Activated naive CD8-positive, alpha-beta T cell treated with anti-CD3 and anti-CD28 coated beads for 36 hours (primary cell): ENCODE measurements at places on chromosomes 2 and 18. TPM values are rescaled to one million over a fixed set of nuclear protein-coding genes. Genes with fewer than 3 reads are reported as not detected.

XIRP2 gene
- total RNA-seq = not detected

NT5C1B gene
- not detected for total RNA-seq

CRYBA2 gene
- not detected for total RNA-seq

NFE2L2 gene
- 68.3 TPM for total RNA-seq

TRIM54 gene
- total RNA-seq = 0.33 TPM

PRKCE gene
- total RNA-seq = 8.0 TPM

IGFBP2 gene
- 38.2 TPM for total RNA-seq

ABHD1 gene
- total RNA-seq = 0.54 TPM
